DMS53 (cell line): ENCODE measurements at places on chromosomes 7 and 10.

- peak; percentile 92 for DNase-seq
These were observed 515 bp downstream of the GSDME start for GRCh38 chr7:24756545-24757352.

DNA sequence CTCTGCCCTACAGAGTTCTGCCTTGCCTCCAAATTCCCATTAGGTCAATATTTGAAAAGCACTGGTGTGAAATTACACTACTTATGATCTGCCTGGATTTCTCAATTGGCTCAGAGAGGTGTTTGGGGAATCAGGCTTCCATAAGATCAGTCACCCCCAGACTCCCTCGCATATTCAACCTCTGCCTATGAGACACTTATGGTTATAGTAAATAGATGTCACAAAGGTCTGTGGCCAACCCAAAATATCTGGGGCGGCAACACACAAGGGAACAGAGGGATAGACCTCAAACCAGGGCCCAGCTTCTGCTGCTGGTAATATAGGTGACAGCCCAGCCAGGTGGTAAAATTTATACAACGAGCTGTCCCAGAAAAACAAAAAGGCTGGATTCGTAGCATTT lies 376.7 kb upstream of the ZMIZ1 start:
- no peak for DNase-seq

- DNase-seq = no peak
These were observed 71.6 kb downstream of the PLCE1 start for GRCh38 chr10:94065362-94065761.

DNA sequence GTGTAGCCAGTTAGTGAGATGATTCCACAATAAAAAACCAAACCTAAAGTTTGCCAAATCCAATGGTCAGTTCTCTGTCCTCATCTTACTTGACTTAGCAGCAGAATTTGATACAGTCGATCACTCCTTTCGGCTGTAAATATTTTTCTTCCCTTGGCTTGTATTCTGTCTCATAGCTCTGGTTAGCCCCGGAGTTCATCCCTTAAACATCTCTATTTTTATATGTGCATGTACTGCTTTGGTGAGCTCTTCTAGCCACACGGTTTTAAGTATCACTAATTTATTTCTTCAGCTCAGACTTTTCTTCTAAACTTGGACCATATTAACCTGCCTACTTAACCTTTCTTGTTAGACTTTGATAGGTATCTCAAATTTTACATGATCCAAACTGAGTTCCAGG lies 17.8 kb upstream of the ASB15 start:
- no peak for DNase-seq

GRCh38 chr7:1912593-1913465 lies 242.8 kb downstream of the ELFN1 start:
- DNase-seq = no peak

DNA sequence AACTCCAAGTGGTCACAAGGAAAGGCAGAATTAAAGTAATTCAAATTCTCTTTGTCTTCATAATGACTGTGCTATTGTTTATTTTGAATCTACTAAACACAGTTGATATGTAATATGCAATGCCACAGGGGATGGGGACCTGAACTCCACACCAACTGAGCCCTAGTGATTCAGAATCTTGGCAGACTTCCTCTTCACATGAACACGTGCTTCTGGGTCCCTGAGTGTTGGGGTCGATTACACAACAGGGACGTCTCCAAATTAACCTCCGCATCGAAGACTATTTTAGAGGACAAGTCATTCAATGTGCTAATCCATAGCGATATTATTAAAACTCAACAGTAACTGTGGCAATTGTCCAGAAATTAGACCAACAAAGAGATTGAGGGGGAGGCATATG lies 95.3 kb upstream of the CARD11 start:
- no peak for DNase-seq

DNA sequence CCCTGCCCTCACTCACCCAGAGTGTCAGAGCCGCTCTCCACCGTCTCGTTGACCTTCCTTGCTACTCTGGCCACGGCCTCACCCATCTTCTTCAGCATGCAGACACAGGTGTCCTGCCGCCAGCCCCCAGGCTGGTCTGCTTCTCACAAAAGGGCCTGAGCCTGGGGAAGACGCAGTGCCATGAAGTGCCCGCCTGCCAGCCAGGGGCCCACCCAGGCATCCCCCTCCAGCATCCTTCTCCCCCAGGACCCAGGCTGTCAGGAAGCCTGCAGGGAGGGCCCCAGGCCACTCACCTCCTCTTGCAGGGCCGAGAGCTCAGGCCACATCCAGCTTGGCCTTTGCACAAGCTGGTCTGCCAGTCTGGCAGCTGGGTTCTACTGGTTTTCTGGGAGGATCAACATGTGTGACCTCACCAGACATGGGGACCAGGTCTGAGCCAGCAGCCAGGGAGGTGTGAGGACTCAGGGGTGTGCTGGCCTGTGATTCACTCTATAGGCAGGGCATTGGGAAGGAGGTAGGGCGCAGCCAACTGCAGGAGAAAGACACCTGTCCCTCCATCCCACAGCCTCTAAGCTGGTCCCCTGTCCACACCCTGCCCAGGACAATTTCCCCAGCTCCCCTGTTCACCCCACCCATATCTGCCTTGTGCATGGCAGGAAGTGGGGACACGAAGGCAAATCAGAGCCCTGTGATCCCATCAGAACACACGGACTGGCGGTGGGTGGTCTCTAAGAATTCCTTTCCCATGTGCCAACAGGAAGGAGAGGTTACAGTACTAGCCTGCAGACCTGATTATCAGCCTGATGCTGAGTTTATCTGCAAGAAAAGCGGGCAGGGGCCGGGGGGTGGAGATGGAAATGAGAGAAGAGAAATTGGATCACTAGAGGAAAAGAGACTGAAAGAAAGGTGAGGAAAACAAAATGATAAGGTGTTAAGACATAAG lies 5.7 kb downstream of the LRRC20 start:
- DNase-seq = no peak

DNA sequence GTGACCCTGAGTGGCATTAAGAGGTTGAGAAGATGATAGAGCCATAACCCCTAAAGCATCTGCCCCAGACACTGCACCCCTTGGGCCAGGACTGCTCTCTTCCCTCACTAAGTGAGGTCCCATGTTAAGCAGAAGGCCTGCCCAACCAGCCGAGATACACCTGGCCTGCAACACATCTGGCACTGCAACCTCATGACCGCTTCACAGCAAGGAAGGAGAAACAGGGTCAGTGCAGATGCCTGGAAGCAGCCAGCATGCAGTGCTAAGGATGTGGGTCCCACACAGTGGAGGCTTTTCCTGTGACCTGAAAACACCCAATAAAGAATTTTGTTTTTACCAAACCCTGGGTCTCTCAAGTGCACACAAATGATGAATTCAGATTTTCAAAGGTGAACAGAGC lies 7.4 kb downstream of the NOD1 start:
- DNase-seq = peak; percentile 92

DNA sequence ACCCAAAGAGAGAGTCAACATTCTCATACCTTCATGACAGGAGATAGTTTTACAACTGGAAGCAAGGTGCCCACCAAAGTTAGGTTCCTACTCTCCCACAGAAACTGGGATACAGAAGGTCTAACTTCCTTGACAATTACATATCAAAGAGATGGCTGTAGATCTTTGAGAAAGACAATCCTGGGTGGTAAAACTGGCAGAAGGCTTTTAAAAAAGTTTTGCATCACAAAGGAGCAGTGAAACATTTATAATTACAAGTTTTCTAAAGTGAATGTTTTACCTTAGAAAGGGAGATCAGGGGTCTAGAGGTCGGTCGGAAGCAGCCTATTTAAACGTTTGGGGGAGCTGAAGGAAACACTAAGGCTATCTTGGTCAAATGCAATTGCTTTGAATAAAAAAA lies 166.6 kb upstream of the STEAP1 start:
- DNase-seq = no peak

GRCh38 chr7:114977277-114977676 lies 55.4 kb downstream of the MDFIC start:
- peak; percentile 15 for DNase-seq

GRCh38 chr7:70263471-70264255 lies 665.4 kb downstream of the AUTS2 start:
- DNase-seq = no peak

DNA sequence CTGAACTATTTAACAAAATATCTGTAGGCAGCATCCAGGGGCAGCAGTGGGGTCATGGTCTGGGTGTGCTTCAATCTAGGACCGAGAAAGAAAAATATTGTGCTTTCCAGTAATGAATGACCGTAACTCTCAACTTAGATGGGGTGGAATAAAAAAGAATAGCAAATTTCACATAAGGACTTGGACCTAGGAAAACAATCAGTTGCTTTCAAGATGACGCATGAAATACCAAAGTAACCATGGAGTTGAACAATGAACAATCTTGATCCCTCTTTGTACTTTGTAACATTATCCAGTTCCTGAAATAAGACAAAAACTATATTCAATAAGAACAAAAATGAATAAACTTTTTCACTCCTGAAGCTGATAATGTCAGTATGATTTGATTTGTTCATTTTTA lies 167.1 kb downstream of the C7orf25 start:
- no peak for DNase-seq

DNA sequence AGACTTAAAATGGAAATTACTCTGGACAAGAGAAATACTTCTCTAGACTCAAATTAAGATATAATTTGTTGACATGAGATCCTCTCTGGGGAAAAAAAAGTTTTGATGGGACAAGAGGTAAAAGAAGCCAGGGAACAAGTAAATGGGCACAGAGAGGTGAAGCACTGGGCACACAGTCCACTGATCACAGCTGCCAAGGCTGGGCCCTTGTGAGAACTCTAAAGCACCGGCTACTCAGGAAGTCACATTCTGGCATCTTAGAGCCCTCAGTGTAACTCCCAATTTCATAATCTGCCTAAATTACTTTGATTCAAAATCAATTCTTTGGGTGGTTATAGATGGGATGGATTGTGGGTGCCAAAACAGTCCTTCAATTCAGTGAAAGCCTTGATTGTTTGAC lies 123.2 kb upstream of the CACNA2D1 start:
- no peak for DNase-seq

- DNase-seq = no peak
These were observed 181.2 kb upstream of the ANK3 start for GRCh38 chr10:60570896-60571295.

- no peak for DNase-seq
These were observed 68.4 kb downstream of the HACD1 start for GRCh38 chr10:17548770-17549169.

- no peak for DNase-seq
These were observed 448.5 kb downstream of the XPNPEP1 start for GRCh38 chr10:109474812-109475211.

GRCh38 chr7:18721429-18721828 lies 225.9 kb downstream of the HDAC9 start:
- no peak for DNase-seq

- DNase-seq = no peak
These were observed 42.3 kb upstream of the FOXL3 start for GRCh38 chr7:247636-248035.

GRCh38 chr7:7921830-7922229 lies 46.8 kb upstream of the GLCCI1 start:
- peak; percentile 73 for DNase-seq

DNA sequence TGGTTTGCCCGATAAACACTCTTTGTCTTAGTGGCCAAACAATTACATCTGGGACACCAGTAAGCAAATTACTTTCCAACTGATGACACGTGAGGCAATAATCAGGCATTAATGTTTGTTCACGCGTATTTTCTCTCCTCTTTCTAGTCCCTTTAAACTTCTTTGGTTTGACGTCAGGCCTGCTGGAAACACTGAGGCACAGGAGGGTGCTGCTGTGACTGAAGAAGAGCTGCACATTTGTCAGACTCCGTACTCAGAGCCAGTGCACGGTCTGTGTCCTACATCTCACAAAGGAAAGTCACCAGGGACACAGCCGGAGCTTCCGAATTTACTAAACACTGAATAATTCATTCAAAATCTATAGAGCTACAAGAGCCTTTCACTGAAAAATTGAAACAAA lies 57.6 kb upstream of the ANAPC16 start:
- DNase-seq = no peak

DNA sequence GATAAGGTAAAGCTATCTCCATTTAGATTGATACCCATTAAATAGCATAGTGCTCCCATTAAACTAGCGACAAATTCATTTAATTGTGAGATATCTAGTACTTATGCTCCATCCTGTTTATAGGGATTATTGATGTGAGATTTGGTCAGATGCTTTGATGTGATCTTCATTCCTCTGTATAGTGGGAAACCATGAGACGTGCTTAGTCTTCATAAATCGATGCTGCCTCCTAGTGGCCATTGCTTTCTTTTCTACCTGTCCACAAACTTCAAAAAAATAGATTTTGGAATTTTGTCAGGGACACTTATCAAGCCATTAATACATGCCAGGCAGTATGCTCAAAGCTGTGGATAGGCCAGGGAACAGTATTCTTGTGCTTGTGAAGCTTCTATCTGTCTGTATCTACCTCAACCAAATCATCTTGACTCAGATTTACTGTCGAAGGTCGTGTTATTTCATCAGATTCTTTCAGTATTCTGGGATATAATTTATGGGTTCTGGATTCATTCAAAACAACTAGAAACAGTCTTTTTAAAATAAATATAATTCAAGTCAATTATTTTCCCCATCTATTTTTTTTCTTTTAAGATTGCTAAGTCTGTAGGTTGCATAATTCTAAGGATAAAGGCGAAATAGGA lies 12.0 kb downstream of the LSM8 start:
- peak; percentile 89 for DNase-seq
